ENCODE measurements at places on chromosomes 1 and 21. TPM values are rescaled to one million over a fixed set of nuclear protein-coding genes. Genes with fewer than 3 reads are reported as not detected.

CRP gene
- polyA plus RNA-seq: not detected

MYOM3 gene
- polyA plus RNA-seq: 86.7 TPM

OR2M3 gene
- not detected for polyA plus RNA-seq

CD53 gene
- 1.5 TPM for polyA plus RNA-seq

GUCA2A gene
- not detected for polyA plus RNA-seq

GRCh38 chr1:41649396-41650027 is 165.0 kb upstream of the EDN2 start:
- DNase-seq: no peak
